Activated T-helper 1 cell treated with anti-CD3 and anti-CD28 coated beads, Interleukin-2, amount 50 U/mL, for 16 hours (primary cell): ENCODE measurements at places on chromosomes 13 and 19.

DNA sequence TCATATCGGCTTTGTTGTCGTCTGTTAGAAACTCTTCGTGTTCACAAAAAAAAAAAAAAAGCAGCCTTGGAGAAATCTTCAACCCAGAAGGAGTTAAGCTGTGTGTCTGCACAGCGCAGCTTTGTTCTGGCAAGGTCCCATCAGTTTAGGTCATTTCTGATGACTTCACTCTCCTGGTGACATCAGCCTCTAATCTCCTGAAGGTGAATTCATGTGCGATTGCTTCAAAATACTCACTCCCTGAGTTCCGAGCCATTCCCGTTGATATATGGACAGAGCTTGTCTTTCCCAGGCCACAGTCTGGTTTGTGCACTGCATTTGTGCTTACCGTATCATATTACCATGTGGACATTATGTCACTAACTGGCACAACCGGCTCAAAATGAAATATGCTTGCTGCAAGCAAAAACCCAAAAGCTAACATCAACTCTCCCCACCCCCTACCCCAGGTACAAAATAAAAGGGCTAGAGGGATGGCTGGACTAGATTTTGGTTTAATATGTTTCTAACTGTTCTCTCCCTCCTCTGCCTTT lies 342.4 kb downstream of the KCNRG start:
- DNase-seq, result no peak

DNA sequence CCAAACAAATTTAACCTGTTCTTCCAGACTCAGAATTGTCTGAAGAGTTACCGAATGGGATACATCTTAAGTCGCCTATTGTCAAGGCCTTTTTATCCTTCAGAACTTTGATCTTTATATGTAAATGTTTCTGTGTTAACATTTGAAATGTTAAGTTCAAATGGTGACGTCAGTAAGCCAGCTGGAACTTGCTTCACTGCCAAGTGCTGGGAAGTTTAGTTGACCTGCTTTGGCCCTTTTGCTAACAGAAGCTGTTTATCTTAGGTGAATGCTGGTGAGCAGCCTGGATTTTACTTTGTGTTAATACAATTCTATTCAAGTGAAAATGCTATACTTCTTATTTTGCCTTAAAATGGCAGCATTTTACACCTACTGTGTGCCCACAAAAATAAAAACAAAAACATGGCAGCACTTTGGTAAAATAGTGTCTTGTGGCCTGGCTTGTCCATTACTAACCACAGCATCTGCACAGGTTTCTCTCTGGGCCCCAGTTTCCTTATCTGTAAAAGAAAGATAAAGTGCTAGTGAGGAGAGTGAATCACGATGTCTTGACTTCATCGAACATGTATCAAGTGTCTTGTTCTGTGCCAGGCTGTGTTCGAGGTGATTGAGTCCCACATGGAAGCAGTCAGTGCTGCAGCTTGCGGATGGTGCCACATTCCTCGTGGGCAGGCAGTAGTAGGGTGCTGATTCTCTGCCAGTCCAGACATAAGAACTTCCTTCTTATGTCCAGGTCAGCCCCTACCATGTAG lies 2.2 kb downstream of the NAXD start:
- no peak for DNase-seq

DNA sequence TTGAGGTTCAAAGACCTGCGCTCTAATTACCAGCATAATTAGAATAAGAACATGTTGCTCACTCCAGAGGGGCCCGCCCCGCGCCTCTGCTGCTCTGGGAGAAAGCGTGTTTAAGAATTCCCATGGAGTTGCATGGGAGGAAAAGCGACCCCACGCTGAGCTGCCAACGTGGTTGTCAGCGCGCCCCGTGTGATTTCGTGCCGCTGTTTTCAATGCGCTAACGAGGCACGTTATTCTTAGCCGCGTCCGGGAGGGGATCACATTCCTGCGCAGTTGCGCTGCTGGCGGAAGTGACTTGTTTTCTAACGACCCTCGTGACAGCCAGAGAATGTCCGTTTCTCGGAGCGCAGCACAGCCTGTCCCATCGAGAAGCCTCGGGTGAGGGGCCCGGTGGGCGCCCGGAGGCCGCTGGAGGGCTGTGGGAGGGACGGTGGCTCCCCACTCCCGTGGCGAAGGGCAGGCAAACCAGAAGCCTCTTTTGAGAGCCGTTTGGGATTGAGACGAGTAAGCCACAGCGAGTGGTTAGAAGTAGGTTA lies 173.8 kb upstream of the SOX1 start:
- DNase-seq, result no peak

- no peak for DNase-seq
Observed at GRCh38 chr19:48553676-48554384, 1.9 kb downstream of the SULT2B1 start.

DNA sequence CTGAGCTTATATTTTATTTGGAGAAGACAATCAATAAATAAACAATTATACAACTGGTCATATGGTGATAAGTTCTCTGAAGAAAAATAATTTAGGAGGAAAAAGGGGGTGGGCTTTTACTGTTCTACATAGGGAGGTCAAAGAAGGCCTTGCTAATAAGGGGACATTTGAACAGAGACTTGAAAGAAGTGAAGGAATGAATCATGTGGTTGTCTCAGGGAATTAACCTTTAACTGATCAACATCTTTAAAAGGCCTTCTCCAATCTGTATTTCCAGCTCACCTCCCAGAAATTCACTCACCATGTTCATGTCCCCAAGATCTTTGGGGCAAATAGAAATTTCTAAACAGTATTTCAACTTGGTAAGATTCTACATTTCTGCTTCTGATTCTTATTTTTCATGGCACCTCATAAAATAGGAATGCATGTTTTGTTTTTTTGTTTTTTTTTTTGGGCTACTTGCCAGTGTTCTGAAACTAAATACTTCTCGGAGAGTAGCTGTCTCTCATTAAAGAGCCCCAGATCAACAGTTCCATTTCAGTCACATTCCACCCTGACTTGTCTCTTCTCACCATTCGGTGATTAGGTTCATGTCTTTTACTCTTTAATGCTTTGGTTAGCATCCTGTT lies 19.2 kb upstream of the LPAR6 start:
- DNase-seq, result no peak

GRCh38 chr13:102441085-102441484 lies 39.2 kb upstream of the FGF14 start:
- DNase-seq, result no peak

DNA sequence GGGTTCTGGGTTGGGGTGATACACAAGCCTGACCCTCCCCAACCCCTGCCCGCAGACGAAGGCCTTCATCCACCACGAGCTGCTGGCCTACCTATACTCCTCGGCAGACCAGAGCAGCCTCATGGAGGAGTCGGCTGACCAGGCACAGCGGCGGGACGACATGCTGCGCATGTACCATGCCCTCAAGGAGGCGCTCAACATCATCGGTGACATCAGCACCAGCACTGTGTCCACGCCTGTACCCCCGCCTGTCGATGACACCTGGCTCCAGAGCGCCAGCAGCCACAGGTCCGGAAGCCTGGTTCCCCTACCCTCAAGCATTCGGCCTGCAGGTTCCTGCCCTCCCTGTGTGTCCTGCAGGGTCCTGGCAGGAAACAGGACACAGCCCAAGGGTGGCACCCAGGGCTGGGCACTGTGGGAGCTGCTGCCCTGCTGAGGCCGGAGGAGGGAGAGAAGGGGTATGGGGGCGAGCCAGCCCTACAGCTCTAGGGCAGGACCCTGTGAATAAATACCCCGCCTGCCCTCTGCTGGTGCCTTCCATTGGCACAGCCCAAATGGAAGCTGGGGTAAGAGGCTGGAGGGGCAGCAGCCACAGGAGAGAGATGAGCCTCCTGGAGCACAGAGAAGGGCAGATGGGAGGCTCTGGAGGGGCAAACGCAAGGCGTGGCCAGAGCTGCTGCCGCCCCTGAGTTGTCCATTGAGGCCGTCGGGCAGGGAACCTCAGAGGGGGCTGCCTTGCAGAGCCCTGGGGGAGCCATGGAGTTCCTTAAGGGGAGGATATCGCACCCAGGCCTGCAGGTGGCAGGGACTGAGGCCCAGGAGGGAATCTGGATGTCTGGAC lies 6.8 kb downstream of the TMED1 start:
- DNase-seq, result no peak

GRCh38 chr19:43934055-43934984 lies 762 bp downstream of the ZNF45 start:
- no peak for DNase-seq

DNA sequence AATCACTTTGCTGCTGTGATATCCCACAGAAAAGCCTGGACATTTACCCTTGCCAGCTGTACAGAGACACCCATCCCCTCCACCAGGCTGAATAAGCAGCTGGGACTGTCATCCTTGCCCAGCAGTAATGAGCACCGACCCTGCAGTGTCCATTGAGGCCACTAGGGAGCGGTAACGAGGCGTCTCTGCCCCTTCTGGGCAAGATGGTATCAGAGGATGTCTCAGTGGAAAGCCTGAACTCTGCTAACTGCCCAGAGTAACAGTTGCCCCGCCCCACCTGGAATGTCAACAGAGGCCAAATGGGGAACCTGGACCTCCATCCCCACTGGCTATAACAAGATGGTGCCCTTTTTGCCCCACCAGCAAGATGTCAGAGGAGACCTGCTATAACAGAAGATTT lies 22.8 kb upstream of the CEACAM20 start:
- DNase-seq, result no peak

- DNase-seq, result no peak
Observed at GRCh38 chr19:47195434-47195833, 35.6 kb downstream of the BBC3 start.

DNA sequence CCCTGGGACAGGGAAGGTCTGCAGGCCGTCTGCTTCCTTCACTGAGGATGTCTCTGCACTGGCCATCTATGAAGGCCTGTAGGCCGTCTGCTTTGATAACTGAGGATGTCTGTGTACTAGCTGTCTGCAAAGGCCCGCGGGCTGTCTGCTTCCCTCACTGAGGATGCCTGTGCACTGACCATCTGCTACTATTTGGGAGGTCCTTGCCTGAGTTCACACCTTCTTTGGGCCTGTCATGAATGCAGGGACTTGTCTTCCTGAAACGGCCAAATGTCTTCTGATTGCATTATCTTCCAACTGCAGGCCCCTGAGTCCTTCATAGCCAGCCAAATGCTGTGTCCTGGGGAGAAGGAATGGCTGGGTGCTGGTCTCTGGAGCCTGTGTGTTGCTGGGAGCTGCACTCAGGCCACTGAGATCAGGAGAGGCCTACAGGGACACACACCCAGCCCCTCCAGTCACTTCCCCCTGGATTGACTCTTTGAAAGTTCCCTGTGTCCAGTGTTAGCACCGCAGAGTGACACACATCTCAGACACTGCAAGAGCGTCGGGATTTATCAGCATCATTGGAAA lies 72.9 kb downstream of the TEX29 start:
- no peak for DNase-seq

DNA sequence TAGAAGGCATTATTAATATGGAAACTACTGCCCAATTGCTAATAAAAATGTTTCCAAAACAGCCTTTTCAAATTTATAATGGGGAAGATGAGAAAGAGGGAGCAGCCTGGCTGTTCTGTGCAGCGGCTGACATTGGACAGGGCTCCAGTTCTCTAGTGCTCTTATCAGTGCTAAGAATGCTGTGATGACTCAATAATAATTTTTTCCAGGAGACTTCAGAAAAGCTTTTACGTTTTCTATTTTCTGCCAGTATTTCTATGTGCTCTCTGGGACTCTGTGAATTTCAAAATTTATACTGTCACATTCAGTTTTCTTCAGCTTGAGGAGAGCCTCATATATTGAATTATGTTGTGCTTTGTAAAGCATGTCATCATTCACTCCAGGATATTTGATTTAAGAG lies 209.6 kb downstream of the VWA8 start:
- DNase-seq, result no peak

DNA sequence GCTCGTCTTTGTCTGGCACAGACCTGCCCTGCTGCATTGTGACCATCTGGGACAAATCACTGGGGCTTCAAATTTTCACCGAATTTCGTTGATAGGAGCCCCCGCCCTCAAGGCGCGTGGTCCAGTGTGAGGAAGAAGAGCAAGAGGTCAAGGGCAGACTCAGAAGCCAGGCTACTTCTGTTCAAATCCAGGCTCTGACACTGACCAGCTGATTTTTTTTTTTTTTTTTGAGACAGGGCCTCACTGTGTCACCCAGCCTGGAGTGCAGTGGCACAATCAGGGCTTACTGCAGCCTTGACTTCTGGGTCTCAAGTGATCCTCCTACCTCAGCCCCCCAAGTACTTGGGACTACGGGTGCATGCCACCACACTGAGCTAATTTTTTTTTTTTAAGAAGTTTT lies 7.2 kb downstream of the SYNGR4 start:
- no peak for DNase-seq

DNA sequence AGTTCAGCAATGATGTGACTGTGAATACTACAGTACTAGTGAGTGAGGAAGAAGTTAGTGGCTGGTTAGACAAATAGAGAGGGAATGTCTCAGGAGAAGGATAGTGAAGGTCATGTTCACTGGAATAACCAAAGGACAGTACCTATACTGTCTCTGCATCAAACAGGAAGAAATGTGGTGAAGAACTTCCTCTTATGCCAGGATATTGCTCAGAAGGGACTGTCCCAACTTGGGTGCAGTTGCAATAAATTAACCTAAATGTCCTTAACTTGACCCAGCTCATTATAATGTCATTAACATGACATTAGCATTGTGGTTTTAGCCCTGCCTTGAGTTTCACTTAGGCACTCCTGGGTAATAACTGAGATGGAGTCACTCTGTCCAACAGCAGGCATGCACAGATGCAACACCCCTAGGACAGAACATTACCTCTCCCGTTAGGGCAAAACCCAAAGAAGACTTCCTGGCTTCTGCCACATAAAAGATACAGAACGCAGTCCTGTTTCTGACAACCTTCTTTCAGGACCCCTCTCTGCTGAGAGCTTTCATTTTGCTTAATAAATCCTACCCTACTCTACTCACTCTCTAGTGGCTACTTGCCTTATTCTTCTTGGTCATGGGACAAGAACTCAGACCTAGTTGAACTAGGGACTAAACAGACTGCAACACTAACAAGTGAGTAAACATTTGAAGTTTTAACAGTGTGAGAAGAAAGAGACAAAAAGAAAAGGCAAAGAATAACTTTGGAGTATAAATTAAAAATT lies 1591.6 kb upstream of the MIR17HG start:
- DNase-seq, result no peak

- no peak for DNase-seq
Observed at GRCh38 chr13:59533561-59534555, 629.9 kb downstream of the DIAPH3 start.

DNA sequence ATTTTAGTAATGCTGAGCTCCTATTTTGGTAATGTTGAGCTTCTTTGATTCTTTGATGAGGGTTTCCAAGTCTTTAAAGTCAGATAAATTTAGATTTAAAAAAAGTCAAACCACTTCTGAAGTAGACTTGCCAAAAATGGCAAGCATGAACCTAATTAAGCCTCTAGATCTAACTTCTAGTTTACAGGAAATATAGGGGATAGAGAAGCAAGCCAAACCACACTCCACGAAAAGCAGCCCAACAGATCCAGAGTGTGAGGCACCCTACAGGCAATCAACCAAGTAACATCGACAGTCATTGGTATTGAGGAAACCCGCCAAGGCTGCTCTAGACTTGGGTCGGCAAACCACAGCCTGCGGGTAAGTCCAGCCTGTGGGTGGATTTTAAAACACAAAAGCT lies 3.7 kb downstream of the GGACT start:
- no peak for DNase-seq

DNA sequence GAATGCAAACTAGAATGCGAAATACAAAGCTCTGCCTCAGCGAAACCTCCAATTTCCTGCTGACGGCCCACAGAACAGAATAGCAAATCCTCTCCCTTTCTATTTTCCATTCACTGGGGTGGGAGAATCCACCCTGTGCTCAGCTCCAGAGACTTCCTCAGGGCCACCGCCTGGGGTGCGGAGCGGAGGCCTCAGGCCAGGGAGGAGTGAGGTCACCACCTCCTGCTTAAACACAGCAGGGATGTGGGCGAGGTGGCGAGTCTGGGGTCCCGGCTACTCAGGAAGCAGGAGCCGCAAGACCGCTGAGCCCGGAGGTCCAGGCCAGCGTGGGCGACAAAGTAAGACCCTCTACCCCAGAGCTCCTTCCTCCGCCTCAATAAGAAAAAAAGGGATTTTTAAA lies 666 bp upstream of the ZNF320 start:
- DNase-seq, result no peak
